ENCODE measurements at places on chromosomes 5 and 9. TPM values are rescaled to one million over a fixed set of nuclear protein-coding genes. Genes with fewer than 3 reads are reported as not detected.

DNA sequence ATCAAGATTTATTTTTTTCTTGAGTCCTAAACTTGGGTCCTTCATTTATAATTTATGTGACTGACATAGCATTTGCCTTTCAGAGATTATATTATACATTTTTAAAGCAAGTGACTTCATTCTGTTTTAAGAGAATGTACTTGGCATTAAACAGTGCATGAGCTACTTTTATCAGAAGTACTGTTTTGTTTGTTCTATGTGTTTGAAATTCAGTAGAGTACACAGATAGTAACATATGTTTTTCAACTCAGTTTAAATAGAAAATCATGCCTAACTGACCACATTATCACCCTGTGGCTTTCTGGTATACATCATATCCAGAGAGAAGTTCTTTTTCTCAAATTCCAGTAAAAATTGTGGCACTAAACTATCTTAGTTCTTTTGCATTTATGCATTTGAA is 335.3 kb upstream of the CDH18 start:
- no peak for DNase-seq

GRCh38 chr9:13279284-13280141 is at the start of gene MPDZ:
Gene MPDZ, minus strand, starts transcription at chr9:13279692. Its CDS starts 29,377 bp downstream, at chr9:13250315.
- DNase-seq = peak; percentile 82

DNA sequence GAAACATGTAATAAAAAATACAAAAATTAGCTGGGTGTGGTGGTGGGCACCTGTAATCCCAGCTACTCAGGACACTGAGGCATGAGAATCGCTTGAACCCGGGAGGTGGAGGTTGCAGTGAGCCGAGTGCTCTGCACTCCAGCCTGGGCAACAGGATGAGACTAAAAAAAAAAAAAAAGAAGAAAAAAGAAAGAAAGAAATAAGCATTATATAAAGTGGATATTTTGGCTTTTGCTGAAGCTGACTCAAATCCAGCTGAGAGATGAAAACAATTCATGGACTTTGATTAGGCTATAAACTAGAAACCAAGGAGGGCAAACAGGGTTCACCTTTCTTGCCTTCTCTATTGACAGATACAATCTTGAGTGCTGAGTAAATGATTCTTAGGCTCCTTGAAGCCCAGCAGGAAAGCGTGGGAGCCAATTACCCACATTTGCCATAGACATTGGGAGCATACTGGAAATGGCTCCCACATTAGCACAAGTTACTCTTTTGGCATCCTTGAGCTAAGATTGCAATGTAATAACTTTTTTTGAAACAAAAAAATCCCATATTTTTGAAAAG is 2.4 kb upstream of the BTF3 start:
- DNase-seq = no peak

DNA sequence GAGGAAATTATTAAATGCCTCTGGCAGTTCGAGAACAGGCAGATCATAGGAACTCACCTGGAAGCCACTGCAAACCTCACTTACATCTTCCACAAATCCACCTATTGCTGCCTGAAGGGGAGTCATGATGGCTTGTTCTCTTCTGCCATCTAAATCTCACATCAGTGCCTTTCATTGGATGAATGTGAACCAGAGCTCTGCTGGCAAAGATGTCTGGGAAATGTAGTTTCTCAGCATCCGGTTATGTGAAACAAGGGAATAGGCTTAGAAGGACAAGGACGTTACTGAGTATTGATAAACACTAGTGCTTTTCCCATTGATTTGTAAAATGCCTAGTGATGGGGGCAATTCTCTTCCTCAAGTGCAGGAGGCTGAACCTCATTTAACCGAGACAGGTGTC is 483.3 kb downstream of the ARHGEF28 start:
- no peak for DNase-seq

GRCh38 chr5:180601591-180602480 is 10.5 kb upstream of the SCGB3A1 start:
- DNase-seq = no peak

GRCh38 chr5:117590944-117591343 is 1016.3 kb upstream of the SEMA6A start:
- DNase-seq = no peak

- no peak for DNase-seq
Measured at GRCh38 chr5:27171761-27172261, 133.4 kb upstream of the CDH9 start.

- DNase-seq = peak; percentile 65
Measured at GRCh38 chr5:61263561-61264272, 68.3 kb upstream of the ZSWIM6 start.

GRCh38 chr5:134506054-134507039 is 19.1 kb upstream of the JADE2 start:
- DNase-seq = peak; percentile 23

DNA sequence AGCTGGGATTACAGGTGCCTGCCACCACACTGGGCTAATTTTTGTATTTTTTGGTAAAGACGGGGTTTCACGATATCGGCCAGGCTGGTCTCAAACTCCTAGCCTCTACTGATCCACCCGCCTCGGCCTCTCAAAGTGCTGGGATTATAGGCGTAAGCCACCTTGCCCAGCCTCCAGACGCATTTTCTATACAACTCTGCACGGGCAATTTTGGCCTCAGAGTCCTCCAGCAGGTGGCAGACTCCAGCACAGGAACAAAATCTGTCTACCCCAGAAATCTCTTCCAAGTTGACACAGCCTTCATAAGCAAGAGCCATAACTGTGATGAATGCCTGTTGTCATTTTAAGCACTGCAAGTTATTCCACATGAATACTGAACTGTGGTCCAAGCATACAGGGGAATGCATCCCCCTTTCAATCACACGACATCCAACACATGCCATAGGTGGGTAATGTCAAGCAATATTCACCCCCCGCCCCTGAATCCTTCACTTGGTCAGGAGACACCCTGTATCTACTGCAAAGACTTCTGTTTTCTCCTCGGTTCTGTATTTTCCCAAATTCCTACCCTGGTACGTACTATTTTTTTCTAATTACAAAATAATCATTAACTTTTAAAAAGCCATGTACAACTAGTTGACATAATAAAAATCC is 50.8 kb downstream of the ALDH7A1 start:
- peak; percentile 41 for DNase-seq

DNA sequence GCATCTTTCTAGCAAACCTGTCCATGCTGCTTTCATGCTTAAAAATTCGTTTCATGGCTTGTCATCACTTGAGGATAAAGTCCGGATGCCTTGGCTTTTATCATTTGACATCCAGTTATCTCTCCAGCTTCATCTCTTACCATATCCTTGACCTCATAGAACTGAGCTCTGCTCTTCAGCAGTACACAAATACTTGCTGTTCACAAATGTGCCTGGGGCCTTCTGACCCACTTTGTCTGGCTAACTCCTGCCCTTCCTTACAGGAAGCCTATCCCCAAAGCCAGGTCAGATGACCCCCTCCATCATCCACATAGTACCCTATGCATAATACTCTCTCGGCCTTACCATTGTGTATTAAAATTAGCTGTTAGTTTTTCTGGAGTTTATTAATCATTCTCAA is 249.1 kb downstream of the SAXO1 start:
- DNase-seq = peak; percentile 20

GRCh38 chr9:77751341-77752091 is 103.4 kb upstream of the GNA14 start:
- peak; percentile 72 for DNase-seq

DNA sequence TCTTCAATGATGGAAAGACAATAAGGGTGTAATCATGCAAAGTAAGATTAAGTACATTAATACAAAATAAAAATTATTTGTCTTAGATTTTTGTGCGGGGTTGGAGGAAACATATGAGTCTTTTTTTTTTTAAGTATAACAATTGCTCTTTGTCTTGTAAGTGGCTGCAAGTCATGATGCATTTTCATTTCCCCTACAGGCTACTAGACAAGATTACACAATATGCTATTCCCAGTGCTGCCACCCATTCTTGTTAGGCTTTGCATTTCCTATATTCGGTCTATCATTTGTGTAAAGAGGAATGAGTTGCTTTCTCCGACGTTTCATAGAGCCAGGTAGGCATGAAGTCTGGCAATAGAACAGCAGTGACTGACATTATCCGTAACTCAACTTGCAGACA is 294.2 kb upstream of the CYLC2 start:
- no peak for DNase-seq

GRCh38 chr9:95284162-95285080 is 33.1 kb downstream of the FANCC start:
- DNase-seq = no peak

GRCh38 chr9:29006628-29007027 is 1433.3 kb upstream of the C9orf72 start:
- DNase-seq = no peak

The C5orf63 gene
- total RNA-seq = 1.2 TPM

The OR1L1 gene
- total RNA-seq = not detected

The SPATA31D4 gene
- not detected for total RNA-seq

The UGT3A1 gene
- total RNA-seq = not detected

The LVRN gene
- total RNA-seq = 0.25 TPM

The BNC2 gene
- total RNA-seq = 4.5 TPM

The GLDC gene
- total RNA-seq = 3.4 TPM

The TMEM215 gene
- not detected for total RNA-seq

All from dermis microvascular lymphatic vessel endothelial cell (primary cell).